T-helper 2 cell treated with Interferon-gamma antibody and Interleukin-4, amounts not matched to agents 5 μg/mL and 100 μg/mL, for 36 hours (primary cell): ENCODE measurements at places on chromosomes 16 and 17.

- no peak for DNase-seq
Observed at GRCh38 chr16:27720731-27721530, 171.0 kb downstream of the KATNIP start.

- DNase-seq = no peak
Observed at GRCh38 chr17:53142890-53143289, 679.8 kb upstream of the KIF2B start.

GRCh38 chr17:40224718-40225550 lies 5.8 kb downstream of the WIPF2 start:
- no peak for DNase-seq

- no peak for DNase-seq
Observed at GRCh38 chr17:56723421-56723820, 110.3 kb downstream of the C17orf67 start.

GRCh38 chr17:47694581-47695428 lies 844 bp downstream of the TBKBP1 start:
- peak; percentile 43 for DNase-seq

DNA sequence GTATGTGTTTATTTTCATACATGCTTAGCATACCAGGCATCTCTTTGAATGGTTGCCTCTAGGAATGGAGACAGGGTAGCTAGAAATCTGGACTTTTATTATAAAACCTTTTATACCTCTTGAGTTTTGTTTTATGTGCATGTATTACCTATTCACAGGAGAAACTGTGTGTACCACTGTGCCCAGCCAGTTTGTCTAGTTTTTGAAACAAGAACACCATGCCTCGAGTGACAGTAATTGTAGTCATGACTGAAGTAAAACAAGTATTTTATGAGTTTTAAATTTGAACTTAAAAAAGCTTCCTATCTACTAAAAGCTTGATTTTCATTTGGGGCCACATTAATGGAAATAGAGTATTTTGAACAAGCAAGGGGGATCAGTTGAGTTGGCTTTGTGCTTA lies 57.4 kb downstream of the SNTB2 start:
- DNase-seq = no peak

GRCh38 chr16:20675488-20676267 lies 21.8 kb downstream of the ACSM1 start:
- no peak for DNase-seq
